ENCODE measurements at places on chromosomes 1 and 21.
A peak's percentile ranks its signal among the peaks of the same experiment; 100 is the strongest.

GRCh38 chr1:189637041-189637440 is 840.6 kb downstream of the BRINP3 start:
- DNase-seq: no peak

GRCh38 chr1:248686815-248687214 is 15.8 kb downstream of the OR14I1 start:
- DNase-seq: no peak

- DNase-seq: no peak
Observed at GRCh38 chr1:153483776-153484175, 23.3 kb upstream of the S100A7 start.

DNA sequence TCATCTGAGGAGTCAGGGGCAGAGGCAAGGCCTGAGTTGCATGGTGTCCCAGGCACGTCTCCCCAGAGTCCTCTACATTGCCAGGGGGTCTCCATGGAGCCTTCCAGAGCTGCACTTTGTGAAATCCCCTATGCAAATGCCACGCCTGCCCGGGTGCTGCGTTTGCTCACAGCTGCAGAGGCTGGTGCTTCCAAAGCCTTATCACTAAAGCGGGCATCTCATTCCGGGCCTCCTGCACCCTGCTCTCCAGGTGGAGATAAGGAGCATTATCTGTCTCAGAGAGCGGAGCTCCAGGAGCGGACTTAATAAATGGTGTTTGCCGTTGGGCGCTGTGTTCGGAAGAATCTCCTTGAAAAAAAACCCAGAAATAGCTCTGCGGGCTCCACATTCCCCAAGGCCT is 25.9 kb upstream of the ACTL8 start:
- no peak for DNase-seq

GRCh38 chr1:186187601-186188000 is 187.5 kb downstream of the TPR start:
- no peak for DNase-seq

GRCh38 chr1:225318706-225319575 is 108.9 kb downstream of the LBR start:
- DNase-seq: peak; percentile 41

DNA sequence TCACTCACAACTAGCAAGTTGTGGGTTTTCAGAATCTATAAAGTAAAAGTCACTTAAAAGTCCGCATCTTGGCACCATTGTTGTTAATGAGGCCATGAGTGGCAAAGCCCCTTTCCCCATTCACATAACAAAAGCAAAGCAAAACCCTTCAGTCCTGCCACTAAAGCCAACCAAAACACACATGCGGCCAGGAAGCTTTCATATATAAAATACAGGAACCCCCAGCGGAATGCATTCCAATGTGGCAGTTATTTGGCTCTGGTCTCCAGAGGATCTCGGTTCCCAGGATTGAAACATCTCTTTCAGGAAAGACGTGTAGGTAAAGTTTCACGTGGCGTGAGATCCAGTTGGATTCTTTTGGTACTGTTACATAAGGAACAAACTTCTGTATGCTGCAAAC is 2.5 kb upstream of the LBR start:
- DNase-seq: no peak

GRCh38 chr1:65362545-65362944 is 53.2 kb downstream of the DNAJC6 start:
- no peak for DNase-seq

Measured in iPS DF 6.9 (cell line).